ENCODE measurements at places on chromosomes 2 and 18.
A peak's percentile ranks its signal among the peaks of the same experiment; 100 is the strongest.

DNA sequence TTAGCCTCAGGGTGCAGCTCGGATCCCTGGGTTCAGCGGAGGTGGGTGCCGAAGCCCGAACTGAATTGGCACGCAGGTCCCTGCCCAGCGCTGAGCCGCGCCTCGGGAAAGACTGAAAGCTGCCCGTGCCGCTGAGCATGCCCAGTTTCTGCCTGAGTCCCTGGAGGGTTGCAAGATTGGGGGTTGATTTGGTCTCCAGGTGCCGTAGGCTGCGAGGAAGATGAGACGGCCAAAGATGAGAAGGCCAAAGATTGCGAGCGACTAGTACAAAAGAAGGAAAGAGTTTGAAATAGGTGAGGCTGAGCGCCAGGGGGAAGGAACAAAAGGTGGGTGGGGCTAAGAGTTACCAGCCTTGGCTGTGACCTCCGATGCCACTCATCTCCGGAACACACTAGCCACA, 852 bp upstream of the KCNH7 start:
- DNase-seq, result peak; percentile 67

GRCh38 chr2:219254590-219255201, 978 bp upstream of the TUBA4A start:
- DNase-seq, result no peak

- no peak for DNase-seq
Measured at GRCh38 chr18:63342206-63342605, 22.6 kb upstream of the BCL2 start.

DNA sequence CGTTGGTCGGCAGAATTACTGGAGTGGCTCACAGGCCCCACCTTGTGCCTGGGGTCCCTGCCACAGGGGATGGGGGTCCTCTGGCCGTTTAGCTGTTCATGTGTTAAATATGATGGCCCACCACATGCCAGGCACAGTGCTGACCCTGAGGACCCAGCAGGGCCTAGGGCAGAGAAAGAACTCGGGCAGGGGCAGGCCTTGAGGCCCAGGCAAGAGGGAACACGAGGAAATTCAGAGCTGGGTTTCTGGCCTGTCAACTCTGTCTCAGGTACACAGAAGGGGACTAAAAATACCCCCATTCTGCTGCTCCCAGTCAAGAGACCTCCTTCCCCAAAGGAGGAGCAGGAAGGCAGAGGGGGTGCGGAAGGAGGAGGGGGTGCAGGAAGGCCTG, 66.2 kb downstream of the DNMT3A start:
- DNase-seq, result no peak

DNA sequence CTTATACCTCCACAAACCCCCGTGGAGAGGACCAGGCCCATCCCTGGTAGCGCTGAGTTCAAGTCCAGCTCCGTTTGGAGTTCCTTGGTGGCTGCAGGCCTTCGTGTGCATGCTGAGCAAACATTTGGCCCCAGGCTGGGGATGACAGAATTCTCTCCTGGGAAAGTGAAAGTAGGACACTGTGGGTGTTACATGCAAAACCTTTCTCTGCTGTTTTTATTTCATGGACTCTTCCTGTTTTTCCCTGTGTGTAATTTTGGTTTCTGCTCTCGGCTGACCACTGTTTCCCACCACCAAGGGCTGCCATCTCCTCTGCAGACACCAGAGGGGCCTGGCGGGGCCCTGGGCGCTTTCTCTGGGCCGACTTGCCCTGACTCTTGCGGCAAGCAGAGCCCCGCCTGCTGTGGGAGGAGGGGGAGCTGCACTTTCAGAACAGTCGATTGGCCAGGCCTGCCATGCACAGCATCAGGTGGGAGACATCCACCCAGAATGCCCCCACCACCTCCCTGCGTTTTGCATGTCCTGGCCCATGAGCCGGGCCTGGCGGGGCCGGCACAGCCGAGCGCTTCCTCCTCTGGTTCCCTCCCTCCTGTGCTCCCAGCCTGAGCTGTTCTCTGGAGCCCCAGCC, 102.4 kb downstream of the CABLES1 start:
- DNase-seq, result no peak

GRCh38 chr2:88053296-88053695, 2.3 kb downstream of the KRCC1 start:
- no peak for DNase-seq

DNA sequence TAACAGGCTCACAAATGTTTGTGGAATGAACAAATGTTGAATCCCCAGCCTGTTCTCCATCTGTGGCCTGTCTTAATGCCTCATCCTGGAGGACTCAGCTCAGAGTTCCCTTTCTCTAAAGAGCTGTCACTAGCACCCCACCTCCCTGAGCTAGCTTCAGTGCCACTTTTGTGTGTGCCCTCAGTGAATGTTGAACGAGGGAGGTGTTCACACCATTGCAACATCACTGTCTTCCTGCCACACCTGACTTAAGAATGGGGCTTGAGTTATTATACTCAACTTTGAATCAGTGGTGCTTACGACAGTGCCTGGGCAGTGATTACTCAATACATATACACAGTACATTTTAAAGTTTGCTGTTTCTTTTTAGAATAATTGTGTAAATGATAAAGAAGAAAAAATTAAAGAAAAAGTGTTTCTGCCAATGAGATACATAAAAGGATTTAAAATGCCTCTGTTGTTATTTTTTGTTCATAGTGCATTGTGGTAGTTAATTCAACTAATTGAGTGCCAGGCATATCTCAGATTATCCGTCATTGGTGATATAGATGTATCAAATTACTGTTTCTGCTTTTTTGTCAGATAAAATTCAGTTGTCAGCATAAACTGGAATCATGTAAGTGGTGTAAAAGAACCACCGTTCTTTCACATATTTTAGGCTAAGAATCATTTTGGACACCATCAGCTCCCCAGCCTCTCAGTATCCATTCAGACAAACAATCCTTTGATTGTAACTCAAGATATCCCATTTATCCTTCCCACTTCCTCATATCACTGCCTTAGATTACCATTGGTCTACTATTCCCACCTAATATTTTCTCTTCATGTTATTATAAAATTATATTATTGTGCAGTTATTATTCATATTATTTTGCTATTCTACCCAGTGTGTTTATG, 304.7 kb downstream of the PTPRM start:
- no peak for DNase-seq

- DNase-seq, result no peak
Measured at GRCh38 chr2:64296140-64296480, 151.9 kb upstream of the PELI1 start.

DNA sequence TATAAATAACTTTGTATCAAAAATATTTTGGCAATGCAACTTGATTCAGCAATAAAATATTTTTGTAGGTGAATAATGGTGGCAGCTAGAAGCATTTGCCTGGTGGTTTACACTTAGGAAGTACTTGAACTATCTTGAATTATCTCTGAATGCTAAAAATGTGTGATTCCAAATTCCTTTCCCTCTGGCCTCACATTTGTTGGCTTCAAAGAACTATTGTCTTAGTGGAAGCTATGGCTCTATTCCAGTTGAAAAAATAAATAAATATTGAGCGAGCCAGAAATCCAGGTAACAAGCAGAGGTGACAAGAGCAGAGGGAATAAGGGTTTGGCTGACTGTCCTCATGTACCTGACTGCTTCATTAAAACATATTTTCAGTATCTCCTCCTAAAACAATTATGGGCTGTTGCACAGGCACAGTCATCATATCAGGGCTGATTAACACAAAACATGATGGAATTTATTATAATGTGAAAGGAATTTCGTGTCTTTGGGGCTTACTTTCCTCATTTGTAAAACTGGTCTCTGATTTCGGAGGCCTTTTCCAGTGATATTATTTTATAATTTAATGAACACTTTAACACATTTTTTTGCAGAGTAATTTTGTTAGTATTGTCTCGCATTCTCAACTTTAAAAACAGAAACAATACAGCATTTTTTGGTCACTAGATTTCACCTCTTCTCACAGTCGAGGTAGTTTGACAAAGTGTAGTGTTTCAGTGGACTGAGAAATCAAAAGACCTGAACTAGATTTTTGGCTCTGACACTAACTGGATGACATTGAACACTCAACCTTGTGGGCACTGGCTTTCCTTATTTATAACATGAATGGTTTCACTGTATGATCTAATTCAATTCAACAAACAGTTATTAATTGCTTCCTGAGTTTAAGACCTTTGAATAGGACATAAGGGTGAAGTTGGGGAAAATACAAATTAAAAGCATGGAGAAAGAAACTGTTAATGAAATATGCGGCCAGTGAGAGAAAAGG, 7.8 kb upstream of the CAVIN2 start:
- no peak for DNase-seq

- DNase-seq, result no peak
Measured at GRCh38 chr2:174844295-174844708, 80.0 kb upstream of the CHRNA1 start.

DNA sequence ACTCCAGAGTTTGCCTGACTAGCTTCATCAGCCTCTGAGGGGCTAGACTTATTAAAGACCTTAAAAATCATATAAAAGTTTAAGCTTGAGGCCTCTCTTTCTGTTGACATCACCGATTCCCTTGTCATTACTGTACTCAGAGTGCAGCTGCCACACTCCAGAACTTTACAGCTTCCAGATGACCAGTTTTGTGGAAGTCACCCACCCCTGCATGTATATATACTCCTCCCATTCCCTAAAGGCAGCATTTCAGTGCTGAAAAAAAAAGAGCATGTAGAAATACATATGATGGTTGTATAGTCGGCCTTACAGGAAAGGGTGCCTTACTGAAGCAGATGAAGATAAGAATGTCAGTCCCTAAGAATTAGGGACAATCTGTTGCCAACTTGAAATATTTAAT, 117.3 kb downstream of the FEZ2 start:
- DNase-seq, result no peak

DNA sequence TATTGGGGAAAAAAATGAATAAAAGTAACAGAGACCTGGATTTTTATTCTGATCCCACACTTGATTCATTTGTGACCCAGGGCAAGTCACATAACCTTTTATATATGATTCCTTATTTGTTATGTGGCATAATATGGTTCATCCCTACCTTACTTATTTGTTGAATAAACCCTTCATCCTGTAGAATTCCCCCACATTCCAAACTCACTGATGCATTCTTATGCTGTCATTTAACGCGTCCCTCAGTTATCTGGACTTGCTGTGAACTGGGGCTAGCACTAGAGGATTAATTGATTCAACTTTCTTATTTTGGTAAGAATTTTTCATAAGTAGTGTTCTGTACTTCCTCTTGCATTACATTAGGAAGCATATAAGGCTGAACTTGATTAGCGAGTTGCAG, 384.7 kb upstream of the RAB12 start:
- no peak for DNase-seq

GRCh38 chr2:188102881-188103280, 188.8 kb upstream of the GULP1 start:
- no peak for DNase-seq

DNA sequence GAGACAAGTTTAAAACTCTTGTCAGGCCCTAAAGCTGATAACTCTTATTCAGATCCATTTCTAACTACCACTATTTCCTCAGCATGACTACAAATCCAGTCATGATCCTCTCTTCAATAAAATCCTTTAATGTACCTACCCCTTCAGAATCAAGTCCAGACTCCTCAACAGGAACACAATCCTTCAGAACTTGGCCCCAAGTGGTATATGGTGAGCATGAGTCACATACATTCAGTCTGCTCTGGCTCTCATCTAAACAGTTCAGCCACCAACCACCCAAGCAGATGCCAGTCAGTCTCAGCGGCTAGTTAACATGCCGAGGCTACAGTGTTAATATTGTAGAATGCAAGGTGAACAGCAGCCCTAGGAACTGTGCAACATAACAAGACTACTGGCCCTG, 9.7 kb downstream of the LMAN2L start:
- DNase-seq, result no peak

GRCh38 chr18:48229552-48229981, 179.6 kb downstream of the ZBTB7C start:
- no peak for DNase-seq

DNA sequence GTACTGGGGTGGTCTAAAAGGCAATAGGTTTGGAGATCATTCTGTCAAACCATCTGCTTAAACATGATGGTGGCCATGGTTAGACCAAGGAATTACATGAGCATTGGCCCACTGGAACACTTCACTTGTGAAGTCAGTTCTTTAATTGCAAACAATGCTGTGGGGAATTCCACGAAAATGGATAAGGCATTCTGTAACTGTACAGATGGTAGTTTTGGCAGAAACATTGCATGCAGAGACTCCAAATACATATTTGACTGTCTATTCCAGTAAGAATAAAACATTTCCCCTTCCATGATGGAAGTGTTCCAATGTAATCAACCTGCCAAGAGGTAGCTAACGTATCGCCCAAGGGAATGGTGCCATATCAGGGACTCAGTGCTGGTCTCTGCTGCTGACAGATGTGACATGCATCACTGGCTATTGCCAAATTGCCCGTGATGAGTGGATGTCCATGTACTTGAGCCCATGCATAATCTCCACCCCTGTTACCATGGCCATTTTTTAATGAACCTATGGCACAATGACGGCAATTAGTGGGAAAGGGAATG, 417.9 kb downstream of the CDH7 start:
- DNase-seq, result no peak

- peak; percentile 80 for DNase-seq
Measured at GRCh38 chr2:44941551-44942234, at the start of gene SIX3. Gene SIX3, plus strand, starts transcription at chr2:44941702. Its CDS starts 403 bp downstream, at chr2:44942105.

DNA sequence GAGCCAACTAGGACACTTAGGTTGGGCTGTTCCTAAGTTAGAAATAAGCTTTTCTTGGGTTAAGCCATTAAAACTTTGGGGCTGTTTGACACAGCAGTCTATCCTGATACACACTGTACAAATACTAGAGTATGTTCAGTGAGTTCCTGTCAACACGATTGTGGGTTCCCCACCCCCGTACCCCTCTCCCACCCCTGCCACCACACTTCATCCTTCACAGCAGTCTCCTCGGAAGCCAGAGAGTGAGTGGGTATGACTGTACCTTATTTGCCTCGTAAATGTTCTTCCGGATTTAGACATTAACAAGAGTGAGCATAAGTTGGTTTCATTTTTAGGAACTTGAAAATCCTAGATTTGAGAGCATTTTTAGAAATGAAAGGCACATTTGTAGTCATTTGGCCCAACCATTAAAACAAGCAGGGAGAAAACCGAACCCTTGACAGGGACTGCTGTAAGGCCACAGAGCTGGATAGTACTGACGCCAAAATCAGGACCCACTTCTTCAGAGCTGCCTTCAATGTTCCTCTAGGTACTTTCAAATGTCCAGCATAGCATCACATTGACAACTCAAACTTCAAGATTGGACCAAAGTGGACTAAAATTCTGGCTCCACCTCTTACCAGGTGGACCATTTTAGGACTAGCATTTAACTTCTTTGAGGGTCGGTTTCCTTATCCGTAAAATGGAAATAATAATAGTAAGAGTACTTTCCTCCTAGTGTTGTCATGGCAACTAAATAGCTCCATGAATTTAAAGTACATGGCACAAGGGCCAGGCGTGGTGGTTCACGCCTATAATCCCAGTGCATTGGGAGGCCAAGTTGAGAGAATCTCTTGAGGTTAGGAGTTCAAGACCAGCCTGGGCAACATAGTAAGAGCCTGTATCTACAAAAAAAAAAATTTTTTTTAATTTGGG, 166.3 kb upstream of the SERTAD2 start:
- DNase-seq, result no peak

- DNase-seq, result no peak
Measured at GRCh38 chr2:6784291-6784690, 81.4 kb downstream of the CMPK2 start.

DNA sequence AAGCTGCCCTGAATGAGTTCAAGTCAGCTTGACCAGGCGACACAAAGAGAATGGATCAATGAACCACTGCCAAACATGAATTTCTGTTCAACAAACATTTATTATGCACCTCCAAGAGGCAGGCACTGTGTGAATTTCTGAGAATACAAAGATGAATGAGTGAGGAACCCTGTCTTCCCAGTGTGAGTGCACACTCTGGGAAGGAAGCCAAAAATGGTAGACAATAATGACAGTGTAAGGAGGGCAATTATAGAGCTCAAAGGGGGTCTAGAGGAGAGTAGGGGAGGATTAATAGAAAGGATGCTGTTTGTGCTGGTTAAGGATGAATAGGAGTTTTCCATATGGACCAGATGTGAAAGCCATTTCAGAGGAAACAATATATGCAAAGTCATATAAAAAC, 213.4 kb downstream of the DCC start:
- DNase-seq, result no peak

Data from NCI-H774 (cell line).